ENCODE measurements at places on chromosomes 7 and 10. TPM values are rescaled to one million over a fixed set of nuclear protein-coding genes. Genes with fewer than 3 reads are reported as not detected.

LIPN gene
- total RNA-seq: not detected

NKX2-3 gene
- total RNA-seq: not detected

GRCh38 chr7:70679661-70680060 lies 452.3 kb upstream of the GALNT17 start:
- DNase-seq: no peak

UCN3 gene
- not detected for total RNA-seq

GRCh38 chr10:119449760-119450461 lies 92.6 kb downstream of the RGS10 start:
- no peak for DNase-seq

DNA sequence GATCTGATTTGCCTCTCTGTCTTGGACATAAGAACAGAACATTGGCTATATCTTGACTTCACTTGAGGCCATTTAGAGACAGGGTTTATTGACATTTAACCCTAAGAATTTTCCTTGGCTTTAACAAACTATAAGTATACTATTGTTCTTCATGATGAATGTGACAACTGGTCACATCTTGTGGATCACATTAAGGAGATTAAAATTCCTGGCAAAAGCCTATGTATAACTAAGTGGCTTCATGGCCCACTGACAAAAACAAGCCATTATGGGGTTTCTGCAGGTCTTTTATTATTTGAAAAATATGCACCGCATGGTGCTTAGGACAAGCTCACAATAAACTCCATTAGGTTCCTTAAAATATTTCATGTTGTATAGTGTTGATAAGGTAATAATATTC lies 54.8 kb downstream of the THNSL1 start:
- no peak for DNase-seq

- peak; percentile 73 for DNase-seq
Measured at GRCh38 chr10:6086375-6087233, 2.2 kb upstream of the RBM17 start.

GRM8 gene
- total RNA-seq: not detected

GIMAP1 gene
- total RNA-seq: 9.8 TPM

TBX20 gene
- not detected for total RNA-seq

DNA sequence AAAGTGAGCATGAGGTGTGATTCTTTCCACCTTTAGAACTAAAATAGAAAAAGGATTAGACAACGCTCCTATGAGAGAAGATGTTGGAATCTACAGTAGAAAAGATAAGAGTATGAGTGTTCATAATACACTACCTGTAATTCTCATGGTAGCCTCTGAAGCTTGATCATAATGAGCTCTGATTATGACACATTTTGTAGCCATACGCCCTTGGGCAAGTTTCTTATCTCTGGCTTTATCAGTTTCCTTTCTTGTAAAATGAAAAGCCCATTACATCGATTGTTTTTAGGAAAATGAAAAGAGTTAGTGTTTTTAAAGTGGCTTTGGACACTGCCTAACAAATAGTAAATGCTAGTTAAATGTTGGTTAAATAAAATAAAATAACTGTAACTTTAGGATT lies 22.4 kb upstream of the PRSS58 start:
- DNase-seq: no peak

GATA3 gene
- total RNA-seq: 53.3 TPM

GRCh38 chr7:28701731-28702130 lies 256.4 kb downstream of the TRIL start:
- no peak for DNase-seq

GRCh38 chr10:62866451-62866850 lies 50.3 kb upstream of the EGR2 start:
- DNase-seq: no peak

TRDMT1 gene
- total RNA-seq: 7.3 TPM

DNAH11 gene
- total RNA-seq: 0.02 TPM

GRCh38 chr7:19674266-19674960 lies 34.4 kb downstream of the POLR1F start:
- DNase-seq: no peak

- no peak for DNase-seq
Measured at GRCh38 chr7:99313204-99313573, 12.5 kb upstream of the ARPC1A start.

- DNase-seq: no peak
Measured at GRCh38 chr10:44571701-44572100, 186.8 kb upstream of the CXCL12 start.

GRCh38 chr10:58991856-58992255 lies 184.6 kb upstream of the PHYHIPL start:
- no peak for DNase-seq

- no peak for DNase-seq
Measured at GRCh38 chr10:71378336-71379117, 18.2 kb upstream of the CDH23 start.

GRCh38 chr10:112558476-112559142 lies 111.6 kb downstream of the VTI1A start:
- no peak for DNase-seq

GRCh38 chr7:668139-668931 lies 58.2 kb upstream of the DNAAF5 start:
- peak; percentile 3 for DNase-seq

- no peak for DNase-seq
Measured at GRCh38 chr7:132446260-132446659, 130.0 kb downstream of the PLXNA4 start.

Measured in CD8-positive, alpha-beta memory T cell (primary cell).